ENCODE measurements at places on chromosomes 5 and 9.

DNA sequence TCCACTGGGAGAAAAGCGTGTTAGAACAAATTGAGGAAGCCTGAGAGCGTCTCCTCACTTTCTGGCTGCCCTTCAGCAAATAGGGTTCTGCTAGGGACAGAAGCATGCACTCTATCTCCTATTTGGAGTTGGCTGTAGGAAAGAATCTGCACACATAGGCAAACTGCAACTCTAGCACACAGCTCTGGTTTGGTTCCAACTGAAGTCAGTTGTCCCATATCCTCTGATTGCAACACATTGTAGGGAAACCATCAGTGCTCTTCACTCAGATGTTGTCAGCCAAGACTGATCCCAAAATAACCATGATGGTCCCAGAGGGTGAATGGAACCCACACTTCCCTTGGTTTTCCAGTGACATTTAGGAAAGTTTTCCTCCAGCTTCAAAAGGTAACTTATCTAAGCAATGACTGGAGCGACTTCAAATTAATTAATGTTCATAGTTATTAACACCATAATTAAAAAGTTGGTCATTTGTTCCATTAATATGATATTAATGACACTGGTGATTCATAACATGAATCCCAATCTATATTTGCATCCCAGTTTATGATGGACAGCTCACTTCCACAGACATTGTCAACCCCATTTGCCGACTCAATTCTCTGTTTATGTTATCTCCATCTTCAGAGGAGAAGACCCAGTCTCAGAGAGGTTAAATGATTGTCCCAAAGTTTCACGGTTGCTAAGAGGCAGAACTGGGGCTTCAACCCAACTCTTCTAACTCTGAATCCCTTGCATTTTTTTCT lies 136.7 kb upstream of the ZNF462 start:
- no peak for DNase-seq

DNA sequence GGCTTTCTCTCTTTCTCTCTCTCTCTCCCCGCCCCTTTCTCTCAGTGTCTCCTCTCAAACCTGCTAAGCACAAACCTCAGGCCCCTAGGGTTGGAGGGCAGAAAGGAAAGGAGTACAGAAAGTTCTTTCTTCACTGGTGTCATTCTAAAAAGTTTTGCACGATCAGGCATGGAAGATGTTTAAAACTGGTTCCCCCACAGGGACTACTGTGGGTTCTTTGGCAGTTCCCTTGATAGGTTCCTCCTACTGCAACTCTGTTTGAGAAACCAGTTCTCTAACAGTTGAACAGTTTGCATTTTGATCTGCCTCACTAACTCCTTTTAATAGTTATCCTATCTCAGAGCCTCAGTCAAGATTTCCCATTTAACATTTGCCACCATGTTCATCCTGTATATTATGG lies 82.9 kb downstream of the CDO1 start:
- no peak for DNase-seq

GRCh38 chr5:14410394-14411201 lies 171.0 kb upstream of the OTULINL start:
- DNase-seq = no peak

- DNase-seq = no peak
Observed at GRCh38 chr5:102529447-102529846, 30.6 kb upstream of the SLCO6A1 start.

DNA sequence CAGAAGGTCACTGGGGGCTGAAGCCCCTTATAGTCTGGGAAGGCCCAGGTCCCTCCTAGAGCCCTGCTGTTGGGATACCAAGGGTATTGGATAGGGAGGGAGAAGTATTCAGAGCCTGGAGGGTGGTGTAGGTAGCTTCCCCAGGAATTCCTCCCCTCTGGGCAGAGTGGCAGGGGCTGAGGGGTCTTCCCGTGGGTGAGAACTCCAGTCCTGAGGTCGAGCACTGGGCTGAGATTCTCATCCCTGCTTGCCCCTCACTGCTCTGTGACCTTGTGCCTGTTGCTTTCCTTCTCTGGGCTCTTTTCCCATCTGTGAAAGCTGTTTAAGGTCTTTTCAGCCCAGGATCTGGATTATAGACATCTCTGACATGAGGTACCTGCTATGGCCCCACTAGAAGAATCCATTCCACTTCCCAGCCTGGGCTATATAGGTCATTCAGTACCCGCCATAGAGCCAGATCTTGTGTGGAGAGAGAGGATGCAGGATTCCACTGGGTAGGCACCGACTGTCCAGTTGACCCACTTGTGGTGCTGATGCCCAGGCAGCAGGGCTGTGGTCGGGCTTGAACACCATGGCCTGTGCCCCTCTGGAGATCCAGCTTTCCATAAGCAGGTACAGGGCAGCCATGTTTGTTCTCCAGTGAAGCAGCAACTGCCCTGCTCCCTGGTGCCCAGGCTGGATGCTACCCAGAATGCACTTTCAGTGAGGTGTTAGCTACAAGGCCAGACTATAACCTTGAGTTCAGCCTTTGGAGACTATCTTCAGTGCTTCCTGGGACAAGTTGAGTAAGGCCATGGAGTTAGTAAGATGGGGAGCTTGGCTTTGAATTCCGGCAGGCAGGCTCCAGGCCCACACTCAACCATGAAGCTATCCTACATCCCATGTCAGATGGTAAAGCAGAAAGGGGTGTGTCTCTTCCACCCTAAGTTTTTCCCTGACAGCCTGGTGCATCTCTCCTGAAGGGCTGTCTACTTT lies 60.1 kb downstream of the AMBP start:
- no peak for DNase-seq

GRCh38 chr5:141811287-141812155 lies 66.7 kb downstream of the PCDH1 start:
- DNase-seq = peak; percentile 15

- no peak for DNase-seq
Observed at GRCh38 chr9:81759680-81760215, 70.4 kb upstream of the TLE1 start.

- no peak for DNase-seq
Observed at GRCh38 chr5:19497229-19497815, 490.7 kb downstream of the CDH18 start.

- DNase-seq = no peak
Observed at GRCh38 chr9:22049411-22049810, 40.3 kb upstream of the CDKN2B start.

- peak; percentile 11 for DNase-seq
Observed at GRCh38 chr5:179974946-179975712, 67.4 kb upstream of the TBC1D9B start.

DNA sequence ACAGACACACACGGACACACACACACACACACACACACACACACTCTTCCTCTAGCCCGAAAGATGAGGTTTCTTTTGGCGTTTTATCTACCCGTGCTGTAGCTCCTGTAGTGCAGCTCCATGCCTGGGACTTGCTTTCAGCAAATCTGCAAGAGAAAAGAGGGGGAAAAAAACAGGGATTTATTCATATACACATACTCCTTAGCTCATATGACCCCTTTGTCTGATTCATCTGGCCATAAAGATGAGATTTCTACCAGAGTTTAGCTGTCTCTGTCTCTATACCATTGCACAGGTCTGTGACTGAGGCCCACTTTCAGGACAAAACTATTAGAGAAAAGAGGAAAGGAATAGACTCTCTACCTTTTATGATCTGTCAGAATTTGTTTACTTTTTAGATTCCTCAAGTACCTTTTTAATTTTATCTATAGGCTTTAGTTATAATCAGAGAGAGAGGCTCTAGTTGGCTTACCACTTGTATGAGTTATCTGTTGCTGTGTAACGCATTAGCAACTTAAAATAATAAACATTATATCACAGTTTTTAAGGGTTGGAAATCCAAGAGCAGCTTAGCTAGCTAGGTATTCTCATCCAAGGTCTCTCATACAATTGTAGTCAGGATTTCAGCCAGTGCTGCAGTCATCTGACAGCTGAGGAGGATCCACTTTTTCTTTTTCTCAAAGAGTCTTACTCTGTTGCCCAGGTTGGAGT lies 14.7 kb downstream of the SNX2 start:
- no peak for DNase-seq

DNA sequence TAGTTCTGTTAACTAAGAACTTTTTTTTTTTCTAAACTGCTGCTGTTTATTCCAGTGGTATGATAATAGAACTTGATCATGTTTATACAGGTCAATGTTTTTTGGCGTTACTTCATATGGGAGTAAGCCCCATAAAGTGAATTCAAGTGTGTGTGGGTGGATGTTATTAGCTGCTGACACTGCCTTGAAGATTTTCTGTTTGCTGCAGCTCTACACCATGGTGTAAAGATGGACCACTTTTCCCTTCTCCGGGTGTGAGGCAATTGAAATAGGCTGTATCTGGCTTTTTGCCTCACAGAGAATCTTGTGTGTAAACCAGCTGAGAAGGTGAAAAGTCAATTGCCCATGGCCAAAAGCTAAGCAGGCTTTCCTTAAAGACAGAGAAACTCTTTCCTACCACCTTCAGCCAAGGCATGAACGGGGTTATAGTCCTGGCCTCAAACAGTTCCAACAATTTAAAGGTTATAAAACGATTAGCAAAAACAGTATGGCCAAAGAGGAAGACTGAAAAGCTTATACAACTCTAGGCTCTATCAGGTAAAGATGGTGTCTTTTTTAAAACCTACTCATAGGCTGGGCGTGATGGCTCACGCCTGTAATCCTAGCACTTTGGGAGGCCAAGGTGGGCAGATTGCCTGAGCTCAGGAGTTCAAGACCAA lies 33.9 kb upstream of the ABCA1 start:
- DNase-seq = no peak

- peak; percentile 3 for DNase-seq
Observed at GRCh38 chr5:91469517-91470165, 86.5 kb upstream of the ARRDC3 start.

GRCh38 chr5:155605920-155606319 lies 592.4 kb downstream of the KIF4B start:
- DNase-seq = no peak

DNA sequence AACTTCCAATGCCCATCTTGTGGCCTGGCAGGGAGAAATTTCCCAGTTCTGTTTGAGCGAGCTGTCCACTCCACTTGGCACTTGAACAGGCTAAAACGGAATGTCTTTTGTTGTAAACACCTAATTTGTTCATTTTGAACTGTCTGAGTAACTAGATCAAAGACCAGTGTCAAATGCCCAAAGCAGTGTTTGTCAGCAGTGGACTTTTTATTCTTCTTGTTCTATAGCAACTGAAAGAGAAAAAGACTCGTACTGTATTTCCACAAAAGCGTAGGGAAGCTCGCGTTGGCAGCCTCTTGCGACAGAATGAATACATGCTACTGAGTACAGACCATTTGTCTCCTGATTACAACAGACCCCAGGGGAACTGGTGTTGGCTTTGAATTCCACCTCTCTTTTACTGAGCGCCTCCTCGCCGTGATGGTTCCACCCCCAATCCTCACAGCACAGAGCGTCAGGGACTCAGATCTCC lies 601.8 kb upstream of the ZNF608 start:
- DNase-seq = no peak

- no peak for DNase-seq
Observed at GRCh38 chr5:172123269-172123692, 64.7 kb downstream of the STK10 start.

GRCh38 chr5:151022511-151023018 lies 2.2 kb downstream of the GPX3 start:
- DNase-seq = no peak

DNA sequence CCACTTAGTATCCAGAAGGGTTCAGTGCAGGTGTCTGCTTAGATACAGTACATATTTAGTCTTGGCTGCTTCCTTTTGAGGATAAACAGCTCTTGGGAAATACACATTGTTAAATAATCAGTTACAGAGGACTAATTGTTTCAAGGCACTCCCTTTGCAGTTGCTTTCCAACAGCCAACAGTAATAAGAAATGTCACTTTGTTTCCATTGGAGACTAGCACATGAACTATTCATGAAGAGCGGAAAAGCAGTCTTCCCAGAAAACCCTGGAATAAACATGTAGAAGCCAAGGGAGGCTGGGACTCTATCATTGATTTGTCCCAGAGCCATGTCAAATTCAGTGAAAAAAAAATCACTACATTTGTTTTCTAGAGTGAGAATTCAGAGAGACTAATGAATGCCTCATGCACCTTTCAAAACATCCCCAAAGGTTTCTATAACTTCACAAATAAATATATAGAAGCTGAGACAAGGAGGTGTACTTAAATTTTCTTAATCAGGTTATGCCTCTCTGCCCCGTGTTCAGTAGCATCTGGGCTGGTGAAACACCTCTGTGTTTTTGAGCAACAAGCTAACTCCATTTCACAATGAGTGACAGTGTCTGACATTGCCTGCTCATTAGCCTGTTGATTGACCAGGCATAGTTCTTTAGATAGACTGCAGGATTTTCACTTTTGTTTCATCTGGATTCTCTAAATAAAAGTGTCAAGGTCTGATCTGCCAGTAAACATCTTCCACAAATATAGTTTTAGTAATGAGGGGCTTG lies 271.5 kb downstream of the ARRDC3 start:
- no peak for DNase-seq

- no peak for DNase-seq
Observed at GRCh38 chr9:15469862-15470261, 40.9 kb downstream of the PSIP1 start.

DNA sequence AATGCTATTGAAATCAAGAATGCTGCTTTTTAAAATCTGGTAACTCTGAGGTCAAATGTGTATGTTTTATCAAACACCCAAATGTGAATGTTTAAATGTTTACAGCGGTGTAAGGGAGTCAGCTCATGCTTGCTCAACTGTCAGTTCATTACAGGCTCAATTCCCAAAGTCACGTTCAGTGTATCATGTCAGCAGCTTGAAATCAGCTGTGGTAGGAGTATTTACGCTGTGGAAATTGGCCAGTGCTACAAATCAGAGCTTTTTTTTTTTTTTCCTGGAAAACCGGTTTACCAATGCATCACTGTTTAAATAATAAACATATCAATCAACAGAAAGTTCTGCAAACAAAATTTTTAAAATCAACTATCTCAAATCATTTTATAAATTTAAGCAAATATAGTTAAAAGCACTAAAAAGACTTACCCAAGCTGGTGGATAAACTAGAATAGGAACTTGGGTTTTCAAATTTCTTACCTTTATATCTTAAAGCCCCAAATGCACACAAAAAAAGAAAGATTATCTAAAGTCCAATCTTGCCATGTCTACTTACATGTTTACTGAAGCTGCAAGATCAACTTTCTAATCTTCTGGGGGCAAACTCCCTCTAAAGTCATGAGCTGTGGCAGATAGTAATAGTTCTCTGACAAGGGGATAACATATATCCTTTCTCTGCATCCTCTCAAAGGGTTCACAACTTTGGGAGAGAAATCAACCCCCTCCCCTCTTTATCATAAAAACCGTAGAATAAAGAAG lies 57.6 kb upstream of the GRAMD2B start:
- DNase-seq = no peak

DNA sequence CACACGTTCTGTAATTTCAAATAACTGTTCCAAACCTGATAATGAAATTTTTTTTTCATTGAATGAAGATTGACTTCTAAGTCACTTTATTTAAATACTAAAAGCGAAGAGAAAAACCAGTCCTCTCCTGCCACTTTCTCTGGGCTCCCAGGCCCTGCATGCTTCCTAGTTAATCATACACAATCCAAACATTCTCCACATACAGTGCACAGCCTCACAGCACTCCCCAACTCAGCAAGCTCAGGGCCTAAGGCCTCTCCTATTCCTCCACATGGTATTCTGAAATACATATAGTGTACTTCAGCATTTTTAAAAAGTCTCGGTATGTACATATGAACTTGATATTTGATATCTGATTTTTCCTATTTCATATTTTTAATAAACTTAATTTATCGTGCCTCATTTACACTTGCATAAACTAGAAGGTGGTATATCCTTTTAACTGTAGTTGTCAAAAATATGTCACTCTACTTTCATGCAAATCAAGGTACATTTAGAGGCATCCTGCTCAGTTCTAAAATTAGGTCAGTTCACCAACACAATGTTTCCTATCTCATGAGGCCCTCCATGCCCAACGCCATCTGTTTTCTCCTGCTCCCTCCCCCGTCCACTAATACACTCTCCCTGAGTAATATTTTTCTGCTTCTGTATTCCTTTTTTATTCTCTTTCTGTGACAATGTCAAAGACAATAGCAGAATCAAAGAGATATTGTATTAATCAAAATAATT lies 206.7 kb downstream of the ARRDC3 start:
- DNase-seq = no peak

Data from CD4-positive, alpha-beta T cell treated with Interleukin-4 for 4 hours (primary cell).